ENCODE measurements at places on chromosomes 3 and 15.

DNA sequence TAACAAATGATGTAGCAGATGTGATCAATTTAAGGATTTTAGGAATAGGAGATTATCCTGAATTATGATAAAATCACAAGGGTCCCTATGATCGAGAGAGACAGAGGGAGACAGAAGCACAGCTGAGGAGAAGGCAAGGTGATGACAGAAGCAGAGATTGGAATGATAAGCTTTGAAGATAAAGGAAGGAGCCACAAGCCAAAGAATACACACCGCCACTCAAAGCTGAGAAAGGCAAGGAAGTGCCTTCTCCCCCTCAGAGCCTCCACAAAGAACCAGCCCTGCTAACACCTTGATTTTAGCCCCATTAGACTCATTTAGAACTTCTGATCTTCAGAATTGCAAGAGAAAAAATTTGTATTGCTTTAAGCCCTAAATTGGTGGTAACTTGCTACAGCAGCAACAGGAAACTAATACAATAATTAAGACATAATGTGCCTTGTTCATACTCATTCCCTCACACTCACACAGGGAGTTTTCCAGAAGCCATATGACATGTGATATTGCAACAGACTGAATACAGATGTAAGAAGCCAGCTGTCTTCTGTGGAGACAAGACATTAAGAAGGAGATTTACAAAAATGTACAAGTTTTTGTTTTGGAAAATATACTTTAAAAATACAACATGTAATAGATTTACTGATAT lies 38.2 kb downstream of the TRANK1 start:
- no peak for DNase-seq

DNA sequence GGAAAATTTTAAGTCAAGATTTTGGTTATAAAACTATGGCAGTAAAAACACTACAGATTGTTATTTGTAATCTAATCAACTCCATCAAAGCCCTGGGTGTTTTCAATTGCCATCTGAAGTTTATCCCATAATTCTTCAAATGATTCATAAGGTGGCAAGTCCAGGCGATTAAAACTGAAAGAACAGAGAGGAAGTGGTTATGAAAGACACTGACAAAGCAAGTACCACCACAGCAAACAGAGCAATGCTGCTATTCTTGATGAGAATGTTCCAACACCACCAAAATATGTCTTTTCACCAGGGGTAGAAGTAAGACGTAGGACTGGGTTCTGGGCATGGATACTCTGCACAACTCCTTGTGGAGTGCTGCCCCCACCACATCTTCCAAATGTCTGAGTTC lies 86.9 kb upstream of the PRTG start:
- DNase-seq, result no peak

- no peak for DNase-seq
Measured at GRCh38 chr15:44275150-44275830, 13.2 kb upstream of the GOLM2 start.

DNA sequence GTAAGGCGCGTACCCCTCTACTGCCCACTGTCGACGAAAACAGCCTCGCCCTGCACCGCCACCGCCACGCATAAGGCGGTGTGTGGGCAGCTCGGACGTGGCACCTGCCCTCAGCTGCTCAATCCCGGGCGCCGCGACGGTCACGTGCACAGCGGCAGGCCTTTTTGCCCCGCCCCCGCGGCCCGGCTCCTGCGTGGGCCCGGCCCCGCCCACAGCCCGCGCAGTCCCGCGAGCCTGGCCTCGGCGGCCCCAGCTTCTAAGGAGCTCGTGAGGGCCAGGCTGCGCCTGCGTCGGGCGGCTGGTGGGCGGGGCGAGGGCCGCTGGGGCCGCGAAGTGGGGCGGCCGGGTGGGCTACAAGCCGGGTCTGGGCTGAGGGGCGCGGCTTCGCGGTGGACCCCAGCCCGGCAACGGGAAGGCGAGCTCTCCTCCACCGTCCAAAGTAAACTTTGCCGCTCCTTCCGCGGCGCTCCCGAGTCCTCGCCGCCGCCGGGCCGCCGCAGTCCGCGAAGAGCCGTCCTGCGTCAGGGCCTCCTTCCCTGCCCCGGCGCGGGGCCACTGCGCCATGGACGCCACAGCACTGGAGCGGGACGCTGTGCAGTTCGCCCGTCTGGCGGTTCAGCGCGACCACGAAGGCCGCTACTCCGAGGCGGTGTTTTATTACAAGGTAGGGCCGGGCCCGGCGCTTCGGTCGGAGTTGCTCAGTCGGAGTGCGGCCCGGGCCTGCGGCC lies at the start of gene CAPN7:
Gene CAPN7, plus strand, starts transcription at position 313 of the 728 bp plus-strand sequence. Its CDS starts 250 bp downstream, at position 563.
- DNase-seq, result peak; percentile 90

- DNase-seq, result no peak
Measured at GRCh38 chr3:41711651-41712050, 250.3 kb downstream of the ULK4 start.

All from stimulated activated CD4-positive, alpha-beta T cell treated with anti-CD3 and anti-CD28 coated beads, TNF-alpha, amount 100 ng/mL, for 48 hours (primary cell).